ENCODE measurements at places on chromosomes 12 and 14. TPM values are rescaled to one million over a fixed set of nuclear protein-coding genes. Genes with fewer than 3 reads are reported as not detected.
A peak's percentile ranks its signal among the peaks of the same experiment; 100 is the strongest.

DNA sequence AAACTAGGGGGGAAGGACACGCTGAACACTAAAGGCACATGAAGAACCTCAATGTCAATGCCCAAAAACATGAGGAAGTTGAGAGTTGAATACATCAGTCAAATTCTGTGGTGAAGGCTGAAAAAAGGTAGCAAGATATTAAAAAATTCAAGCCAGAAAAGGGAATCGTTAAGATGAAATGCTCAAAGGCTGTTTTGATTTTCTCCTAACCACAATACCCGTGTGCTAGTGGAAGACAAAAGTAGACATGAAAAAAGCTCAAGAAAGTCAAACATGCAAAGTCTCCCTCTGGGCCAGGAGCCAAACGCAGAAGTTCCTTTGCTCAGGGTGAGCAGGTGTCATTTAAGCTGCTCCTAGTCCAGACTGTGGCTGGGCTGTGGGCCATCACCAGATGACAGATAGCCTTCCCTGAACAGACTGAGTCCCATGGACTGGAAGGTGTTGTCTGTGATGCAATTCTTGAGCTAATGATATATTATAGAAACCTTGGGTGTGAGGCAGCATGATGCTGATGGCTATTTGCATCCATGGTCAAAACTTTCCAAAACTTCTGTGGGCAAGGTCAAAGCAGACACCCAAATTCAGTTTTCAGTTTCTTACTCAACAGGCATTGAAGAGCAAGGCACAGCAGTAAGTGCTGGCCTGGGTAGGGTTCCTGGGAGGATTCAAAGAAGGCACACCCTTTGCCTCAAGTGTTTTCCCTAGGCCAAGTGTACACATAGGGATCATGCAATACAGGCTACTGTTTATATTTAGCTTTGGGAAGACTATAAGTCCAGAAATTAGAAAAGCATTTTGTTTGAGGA lies 81.6 kb downstream of the MYRFL start:
- no peak for DNase-seq

DNA sequence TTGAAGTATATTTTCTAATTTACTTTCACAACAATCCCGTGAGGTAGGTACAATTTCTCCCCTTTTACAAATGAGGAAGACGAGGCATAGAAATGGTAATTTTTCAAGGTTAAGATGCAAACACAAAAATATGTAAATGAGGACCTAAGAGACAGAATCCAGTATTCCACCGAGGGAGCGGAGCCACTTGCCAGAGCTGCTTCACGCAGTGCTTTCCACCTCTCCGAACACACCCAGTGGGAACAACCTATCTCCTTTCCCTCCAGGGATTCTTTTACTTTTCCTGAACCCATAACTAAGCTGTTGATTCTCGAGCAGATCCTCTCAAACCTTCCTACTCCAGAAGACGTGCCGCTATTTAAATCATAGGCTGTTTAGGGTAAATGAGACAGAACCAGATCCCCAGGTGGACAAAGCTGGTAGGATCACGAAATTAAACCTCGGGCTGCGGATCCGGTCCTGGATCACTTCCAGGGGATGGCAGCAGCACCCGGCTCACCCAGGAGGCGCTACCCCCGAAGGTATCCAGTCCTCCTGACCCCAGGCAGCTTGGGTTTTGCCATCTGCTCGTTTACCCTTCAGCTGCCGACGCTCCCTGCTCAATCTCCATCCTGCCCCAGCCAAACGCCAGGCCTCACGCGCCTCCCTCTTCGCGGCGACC lies 1.5 kb downstream of the DDHD1 start:
- DNase-seq = peak; percentile 67

GRCh38 chr12:42961395-42961794 lies 371.8 kb upstream of the PRICKLE1 start:
- no peak for DNase-seq

DNA sequence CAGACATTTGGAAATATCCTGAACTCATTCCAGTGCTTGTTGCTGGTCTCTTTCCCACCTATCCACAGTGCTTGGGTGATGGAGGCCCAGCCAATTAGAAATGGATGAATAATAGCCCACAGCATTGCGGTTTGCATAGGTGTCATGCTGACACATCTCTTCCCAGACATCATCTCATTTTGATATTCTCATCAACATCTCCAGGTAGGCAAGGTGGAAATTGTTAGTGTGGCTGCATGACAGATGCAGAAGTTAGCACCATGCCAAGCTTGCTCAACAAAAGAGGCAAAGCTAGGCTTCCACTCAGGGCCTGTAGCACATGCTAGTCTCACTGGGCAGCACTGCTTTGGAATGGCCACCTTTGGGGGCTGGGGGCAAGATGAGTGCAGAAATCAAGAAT lies 1118.9 kb downstream of the VRK1 start:
- no peak for DNase-seq

The SALL2 gene
- total RNA-seq = 12.8 TPM

DNA sequence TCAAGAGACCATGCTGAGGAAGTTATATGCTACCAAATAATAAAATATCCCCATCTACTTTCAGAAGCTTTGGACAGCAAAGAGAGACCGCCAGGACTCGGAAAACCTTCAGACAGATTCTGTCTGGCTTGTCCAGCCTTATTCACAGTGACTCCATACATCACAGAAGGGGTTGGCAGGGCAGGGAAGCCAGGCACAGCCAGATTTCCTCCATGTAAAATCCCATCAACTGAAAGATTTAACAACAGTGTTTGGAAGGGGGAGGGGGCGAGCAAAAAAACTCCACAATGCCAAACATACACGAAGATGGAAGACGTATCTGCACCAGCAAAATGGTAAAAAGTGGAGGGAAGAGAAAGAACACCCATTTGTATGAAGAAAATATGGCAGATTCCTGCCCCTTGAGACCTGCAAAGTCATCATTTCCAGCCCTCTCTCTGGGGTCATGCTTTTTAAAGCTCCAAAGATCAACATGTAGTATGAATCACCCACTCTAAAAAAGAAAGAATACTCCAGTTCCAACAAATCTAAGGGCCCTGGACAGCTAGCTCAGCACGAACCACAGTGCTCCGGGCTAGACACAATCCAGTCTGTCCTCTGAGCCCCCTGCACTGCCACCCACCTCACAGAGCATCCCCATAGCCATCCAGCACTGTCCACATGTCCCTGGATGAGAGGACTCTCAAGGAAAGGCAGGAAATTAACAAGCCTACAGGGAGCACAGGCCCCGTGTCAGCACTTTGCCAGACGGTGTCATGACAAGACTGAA lies 116.4 kb downstream of the DICER1 start:
- DNase-seq = peak; percentile 40

- no peak for DNase-seq
Observed at GRCh38 chr12:27967551-27968054, 4.9 kb downstream of the PTHLH start.

The ADAMTS20 gene
- total RNA-seq = not detected
